ENCODE measurements at places on chromosomes 1 and 21.

GRCh38 chr1:1067860-1068516 lies 6.1 kb downstream of the RNF223 start:
- DNase-seq, result no peak

GRCh38 chr1:220176540-220176939 lies 82.6 kb downstream of the IARS2 start:
- no peak for DNase-seq

GRCh38 chr1:43978551-43979260 lies at the start of gene B4GALT2:
Gene B4GALT2 (plus strand): TSS chr1:43979210. CDS start chr1:43981161, 1,951 bp downstream.
- DNase-seq, result peak; percentile 99

DNA sequence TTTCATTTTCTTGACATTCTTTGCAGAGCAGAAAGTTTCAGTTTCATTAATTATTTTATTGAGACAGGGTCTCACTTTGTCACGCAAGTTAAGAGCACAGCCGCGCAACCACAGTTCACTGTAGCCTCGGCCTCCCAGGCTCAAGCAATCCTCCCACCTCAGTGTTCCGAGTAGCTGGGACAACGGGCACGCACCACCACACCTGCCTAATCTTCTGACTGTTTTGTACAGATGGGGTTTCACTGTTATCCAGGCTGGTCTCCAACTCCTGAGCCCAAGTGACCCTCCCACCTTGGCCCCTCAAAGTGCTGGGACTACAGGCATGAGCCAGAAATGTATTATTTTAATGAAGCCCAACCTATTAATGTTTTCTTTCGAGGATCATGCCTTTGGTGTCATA lies 3.0 kb upstream of the SPATC1L start:
- DNase-seq, result no peak

- DNase-seq, result no peak
Observed at GRCh38 chr1:43312663-43313515, 12.1 kb downstream of the TIE1 start.

DNA sequence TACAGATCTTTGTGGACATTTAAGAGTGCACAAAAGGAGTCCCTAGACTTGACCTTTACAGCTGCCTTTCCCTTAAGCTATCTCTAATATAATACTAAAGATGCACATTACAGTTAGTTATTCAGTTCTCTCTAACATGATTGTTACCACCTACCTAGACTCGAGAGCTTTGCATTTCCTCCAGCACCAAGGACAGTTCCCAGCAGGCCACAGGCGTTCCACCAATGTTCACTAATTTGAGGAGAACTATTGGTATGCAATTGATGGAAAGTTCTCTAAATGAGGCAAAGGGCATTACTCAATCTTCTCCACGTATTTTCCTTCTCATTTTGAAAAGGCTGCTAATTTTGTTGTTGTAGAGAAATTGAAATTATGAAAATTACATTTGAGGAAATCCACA lies 5.4 kb upstream of the NTNG1 start:
- DNase-seq, result no peak

GRCh38 chr21:45736042-45736689 lies 92.6 kb downstream of the PCBP3 start:
- no peak for DNase-seq

DNA sequence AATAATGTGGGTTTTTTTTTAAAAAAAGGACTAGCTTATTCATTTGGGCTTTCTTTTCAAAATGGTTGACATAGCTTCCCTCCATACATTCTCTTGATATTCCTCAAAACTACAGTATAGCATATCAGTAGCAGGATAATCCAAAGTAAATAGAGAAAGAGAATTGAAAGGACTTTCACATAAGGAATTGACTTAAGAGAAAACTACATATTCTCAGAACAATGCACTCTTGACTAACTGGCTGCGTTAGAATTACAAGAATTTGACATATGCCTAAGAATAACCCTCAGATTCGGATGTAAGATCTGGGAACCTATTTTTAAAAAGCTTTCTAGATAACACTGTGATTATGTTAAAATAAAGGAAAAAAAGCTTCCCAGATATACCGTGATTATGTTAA lies 3.1 kb downstream of the PRKAB2 start:
- no peak for DNase-seq

GRCh38 chr1:66396212-66396890 lies 137.6 kb upstream of the SGIP1 start:
- no peak for DNase-seq

- DNase-seq, result peak; percentile 69
Observed at GRCh38 chr1:153544453-153545066, 1.0 kb downstream of the S100A4 start.

- DNase-seq, result peak; percentile 66
Observed at GRCh38 chr1:167429612-167430011, 88.7 kb downstream of the CD247 start.

- DNase-seq, result no peak
Observed at GRCh38 chr21:22627911-22628310, 1629.7 kb downstream of the NCAM2 start.

GRCh38 chr21:38219049-38219628 lies 37.7 kb upstream of the KCNJ15 start:
- peak; percentile 80 for DNase-seq

- no peak for DNase-seq
Observed at GRCh38 chr1:202283991-202284390, 57.7 kb downstream of the UBE2T start.

DNA sequence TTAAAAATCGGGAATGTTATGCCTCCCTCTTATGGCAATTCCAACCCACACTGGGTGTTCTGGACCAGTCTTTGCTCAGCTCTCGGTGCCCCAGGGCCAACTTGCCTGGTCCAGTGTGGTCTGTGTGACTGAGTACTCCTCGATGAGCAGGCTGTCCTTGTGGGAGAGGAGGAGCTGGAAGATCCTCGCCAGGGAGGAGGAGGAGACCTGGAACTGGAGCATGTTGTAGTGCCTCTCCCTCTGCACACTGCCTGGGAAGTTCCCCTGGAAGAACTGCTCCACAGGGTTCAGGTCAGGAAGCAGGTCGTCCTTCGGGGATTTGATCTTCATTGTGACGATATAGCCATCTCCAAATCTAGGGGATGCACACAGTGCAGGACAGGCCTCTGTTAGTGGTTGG lies 88.5 kb upstream of the GCLM start:
- no peak for DNase-seq

GRCh38 chr1:29441916-29442668 lies 205.8 kb downstream of the PTPRU start:
- DNase-seq, result peak; percentile 26

DNA sequence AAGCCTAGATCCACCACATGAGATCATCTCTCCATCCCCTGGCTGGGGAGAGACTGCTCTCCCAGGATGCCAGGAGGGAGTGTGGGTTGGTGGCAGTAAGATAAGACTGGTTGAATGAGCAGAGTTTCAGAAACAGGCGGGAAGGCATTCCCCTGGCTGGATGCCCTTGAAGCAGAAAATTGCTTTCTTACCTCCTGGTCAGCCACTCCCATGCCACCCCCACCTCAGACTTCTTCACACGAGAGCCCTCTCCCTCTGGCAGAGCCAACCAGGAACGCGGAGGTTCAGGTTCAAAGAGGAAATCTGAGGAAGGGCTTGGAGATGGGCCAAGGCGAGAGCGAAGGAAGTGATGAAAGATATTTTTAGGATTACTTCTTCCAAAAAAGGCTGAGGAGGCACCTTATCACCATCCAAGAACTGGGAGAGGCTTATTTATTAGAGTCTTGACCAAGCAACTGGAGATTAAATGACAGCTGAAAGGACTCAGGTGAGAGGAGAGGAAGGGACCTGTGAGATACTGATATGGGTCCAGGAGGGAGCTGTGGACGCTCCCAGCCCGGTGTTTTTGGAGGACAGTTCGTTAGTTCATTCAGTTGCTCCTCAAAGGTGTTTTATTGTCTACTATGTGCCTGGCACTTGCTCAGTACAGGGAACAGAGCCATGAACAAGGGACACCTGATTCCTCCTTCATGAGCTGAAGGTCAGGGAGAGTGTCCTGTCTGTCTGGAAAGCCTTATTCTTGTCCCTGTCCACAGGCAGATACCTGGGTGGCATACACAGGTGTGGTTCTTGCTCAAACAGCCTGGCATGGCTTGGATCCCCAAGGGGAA lies 18.9 kb upstream of the SLC26A9 start:
- DNase-seq, result peak; percentile 72

DNA sequence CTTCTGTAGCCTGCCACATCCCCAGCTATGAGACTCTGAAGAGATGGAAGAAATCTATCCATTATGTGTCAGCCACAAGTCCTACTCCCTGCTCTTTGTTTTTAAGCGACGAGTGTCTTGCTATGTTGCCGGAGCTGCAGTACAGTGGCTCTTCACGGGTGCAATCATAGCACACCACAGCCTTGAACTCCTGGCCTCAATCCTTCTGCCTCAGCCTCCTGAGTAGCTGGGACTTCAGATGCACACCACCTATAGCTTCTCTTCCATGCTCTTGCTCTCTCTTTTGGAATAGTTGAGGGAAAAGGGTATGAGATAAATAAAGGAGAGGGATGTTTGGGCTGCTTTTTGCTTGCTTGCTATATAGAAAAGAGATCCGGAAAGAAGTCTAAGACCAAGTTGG lies 1.6 kb downstream of the TUFT1 start:
- no peak for DNase-seq

Data from osteoblast (primary cell).